ENCODE measurements at places on chromosomes 7 and 10. TPM values are rescaled to one million over a fixed set of nuclear protein-coding genes. Genes with fewer than 3 reads are reported as not detected.

- no peaks in the 10 kb centered on the region for H3K36me3 ChIP-seq
- H3K27me3 ChIP-seq: peaks cover 13% of the 10 kb centered on the region
Measured at GRCh38 chr10:17403161-17403560, 51.2 kb downstream of the ST8SIA6 start.

DNA sequence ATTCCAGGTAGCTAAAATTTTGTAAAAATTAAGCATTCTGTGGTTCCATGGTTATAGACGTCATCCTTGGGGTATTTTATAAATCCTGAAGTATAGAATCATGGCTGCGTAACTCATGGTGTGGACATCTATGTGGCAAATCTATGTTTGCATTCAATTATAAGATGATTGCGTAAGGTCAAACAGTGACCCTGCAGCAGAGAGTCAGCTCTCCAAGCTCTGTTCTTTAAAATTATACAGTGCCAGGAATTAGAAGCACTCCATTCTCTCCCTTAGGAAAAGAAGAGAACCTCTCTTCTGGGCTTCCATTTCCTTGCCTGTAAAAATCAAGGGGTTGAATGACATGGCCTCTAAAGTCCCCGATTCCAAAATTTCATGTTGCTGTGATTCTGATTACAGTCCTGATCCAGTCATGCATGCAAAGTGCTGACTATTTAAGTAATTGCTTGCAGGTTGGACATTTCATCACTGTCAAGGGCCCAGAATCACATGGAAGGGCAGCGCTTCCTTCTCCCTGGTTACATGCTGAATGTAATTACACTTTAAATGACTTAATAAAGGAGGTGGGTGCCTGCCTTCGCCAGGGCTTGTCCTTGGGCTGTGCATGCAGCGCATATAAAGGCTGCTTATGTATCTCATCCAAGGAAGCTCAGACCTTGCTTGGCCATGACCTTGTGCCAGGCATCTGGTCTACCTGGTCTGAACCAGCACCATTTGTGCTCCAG lies 550.7 kb downstream of the TYW1 start:
- no peak for DNase-seq
- no peak overlapping the region for H3K27ac ChIP-seq
- H3K36me3 ChIP-seq: no peaks in the 10 kb centered on the region
- no peak overlapping the region for H3K4me3 ChIP-seq
- H3K4me1 ChIP-seq: no peaks in the 10 kb centered on the region

DNA sequence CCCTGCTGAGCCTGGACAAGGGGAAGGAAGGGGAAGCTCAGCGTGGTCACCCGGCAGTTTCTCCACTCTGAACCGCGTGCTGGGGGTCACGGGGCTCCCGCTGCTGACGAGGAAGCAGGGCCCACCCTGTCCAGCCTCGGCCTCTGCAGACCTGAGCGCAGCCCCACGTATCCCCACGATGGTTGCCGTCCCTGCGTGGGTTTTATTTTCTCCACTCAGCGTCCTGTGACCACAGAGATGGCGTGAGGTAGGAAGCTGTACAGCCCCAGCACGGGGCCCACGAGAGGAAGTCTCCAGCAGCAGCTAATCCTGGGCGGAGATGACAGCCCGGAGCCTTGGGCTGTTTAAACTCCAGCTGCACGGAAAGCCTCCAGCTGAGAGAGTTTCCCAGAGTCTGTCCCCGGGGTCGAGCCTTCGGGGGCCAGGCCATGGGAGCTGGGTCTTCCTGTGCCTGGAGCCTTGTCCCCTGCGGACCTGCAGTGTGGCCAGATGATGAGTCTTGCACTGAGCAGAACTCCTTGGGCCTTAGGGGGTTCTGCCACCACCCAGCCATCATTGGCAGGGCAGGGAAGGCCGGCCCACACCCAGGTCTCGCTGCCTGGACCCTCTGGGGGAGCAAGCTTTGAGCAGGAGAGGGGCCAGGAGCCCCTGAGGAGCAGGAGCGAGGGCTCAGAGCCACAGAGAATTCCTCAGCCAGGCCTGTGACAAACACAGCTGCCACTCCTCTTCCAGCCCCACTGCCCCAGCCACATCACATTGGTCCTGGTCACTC lies 72.8 kb upstream of the FAM20C start:
- H3K27me3 ChIP-seq: peaks cover 2% of the 10 kb centered on the region
- H3K4me1 ChIP-seq: peaks cover 5% of the 10 kb centered on the region
- no peaks in the 10 kb centered on the region for H3K36me3 ChIP-seq
- H3K4me3 ChIP-seq: no peak overlapping the region

- no peak for DNase-seq
- H3K27ac ChIP-seq: no peak overlapping the region
- no peaks in the 10 kb centered on the region for H3K27me3 ChIP-seq
- H3K36me3 ChIP-seq: peaks cover 2% of the 10 kb centered on the region
Measured at GRCh38 chr7:1004018-1004852, 21.3 kb downstream of the CYP2W1 start.

DNA sequence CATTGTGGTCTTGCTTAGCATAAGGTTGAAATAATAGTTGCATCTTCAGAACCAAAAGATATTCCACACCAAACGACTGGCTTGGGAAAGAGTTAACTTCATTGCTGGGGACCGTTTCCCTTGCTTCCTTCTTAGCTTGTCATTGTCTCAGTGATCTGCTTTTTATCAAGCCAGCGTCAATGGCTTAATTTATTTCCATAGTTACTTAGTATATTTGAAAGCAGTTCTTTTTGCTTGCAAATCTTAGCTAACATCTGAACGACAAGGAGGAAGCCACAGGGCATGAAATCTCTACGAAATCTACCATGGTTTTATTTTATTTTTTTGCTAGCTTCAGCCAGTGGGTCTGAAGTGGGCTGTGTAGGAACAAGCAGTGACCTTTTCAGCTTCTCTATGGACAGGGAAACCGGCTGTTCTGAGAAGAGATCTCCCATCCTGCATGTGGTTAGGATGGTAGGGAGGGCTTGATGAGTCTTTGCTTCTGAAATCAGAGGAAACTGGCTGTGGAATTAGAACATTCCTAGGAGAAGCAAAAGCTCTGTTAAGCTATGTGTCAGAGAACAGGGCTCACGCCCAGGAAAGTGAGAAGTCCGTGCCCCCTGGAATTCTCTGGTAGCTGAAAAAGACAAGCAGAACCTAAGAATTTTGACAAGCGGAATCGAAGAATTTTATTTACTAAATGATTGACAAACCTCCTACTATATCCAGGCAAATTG lies 8.0 kb downstream of the SLC18A2 start:
- peaks cover 26% of the 10 kb centered on the region for H3K27me3 ChIP-seq
- H3K36me3 ChIP-seq: no peaks in the 10 kb centered on the region
- H3K27ac ChIP-seq: no peak overlapping the region
- peaks cover 5% of the 10 kb centered on the region for H3K4me1 ChIP-seq

GRCh38 chr7:1421020-1421790 lies 38.1 kb downstream of the MICALL2 start:
- H3K36me3 ChIP-seq: no peaks in the 10 kb centered on the region
- no peak overlapping the region for H3K4me3 ChIP-seq

- H3K27me3 ChIP-seq: no peaks in the 10 kb centered on the region
- H3K36me3 ChIP-seq: peaks cover 13% of the 10 kb centered on the region
- no peak for DNase-seq
- H3K4me1 ChIP-seq: peaks cover 26% of the 10 kb centered on the region
Measured at GRCh38 chr7:129401967-129402860, 32.0 kb upstream of the STRIP2 start.

GRCh38 chr7:27151341-27151930 lies 947 bp downstream of the HOXA3 start:
- peaks cover 17% of the 10 kb centered on the region for H3K4me1 ChIP-seq
- DNase-seq: no peak
- H3K36me3 ChIP-seq: peaks cover 4% of the 10 kb centered on the region
- no peak overlapping the region for H3K27ac ChIP-seq

DNA sequence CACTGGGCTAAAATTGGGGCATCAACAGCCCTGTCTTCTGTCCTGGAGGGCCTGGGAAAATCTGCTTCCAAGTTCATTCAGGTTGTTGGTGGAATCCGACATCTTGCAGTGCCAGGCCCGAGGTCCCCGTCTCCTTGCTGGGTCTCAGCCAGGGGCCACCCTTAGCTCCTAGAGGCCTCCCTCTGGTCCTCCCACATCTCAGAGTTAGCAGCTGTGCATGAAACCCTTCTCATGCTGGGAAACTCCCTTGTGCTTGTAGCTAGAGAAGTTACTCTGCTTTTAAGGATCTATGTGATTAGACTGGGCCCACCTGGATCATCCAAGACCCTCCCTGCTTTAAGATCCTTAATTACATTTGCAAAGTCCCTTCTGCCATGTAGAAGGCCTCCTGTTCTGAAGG lies 15.3 kb downstream of the HIP1 start:
- H3K27ac ChIP-seq: no peak overlapping the region
- DNase-seq: no peak
- H3K4me3 ChIP-seq: no peak overlapping the region
- no peaks in the 10 kb centered on the region for H3K36me3 ChIP-seq
- no peaks in the 10 kb centered on the region for H3K27me3 ChIP-seq
- H3K4me1 ChIP-seq: peaks cover 8% of the 10 kb centered on the region

- H3K27me3 ChIP-seq: peaks cover 4% of the 10 kb centered on the region
- no peak overlapping the region for H3K4me3 ChIP-seq
- no peak overlapping the region for H3K27ac ChIP-seq
Measured at GRCh38 chr10:75766106-75766505, 334.7 kb downstream of the LRMDA start.

GRCh38 chr7:52753855-52754254 lies 281.6 kb upstream of the POM121L12 start:
- H3K27ac ChIP-seq: no peak overlapping the region
- DNase-seq: no peak
- no peaks in the 10 kb centered on the region for H3K36me3 ChIP-seq
- no peak overlapping the region for H3K4me3 ChIP-seq

DNA sequence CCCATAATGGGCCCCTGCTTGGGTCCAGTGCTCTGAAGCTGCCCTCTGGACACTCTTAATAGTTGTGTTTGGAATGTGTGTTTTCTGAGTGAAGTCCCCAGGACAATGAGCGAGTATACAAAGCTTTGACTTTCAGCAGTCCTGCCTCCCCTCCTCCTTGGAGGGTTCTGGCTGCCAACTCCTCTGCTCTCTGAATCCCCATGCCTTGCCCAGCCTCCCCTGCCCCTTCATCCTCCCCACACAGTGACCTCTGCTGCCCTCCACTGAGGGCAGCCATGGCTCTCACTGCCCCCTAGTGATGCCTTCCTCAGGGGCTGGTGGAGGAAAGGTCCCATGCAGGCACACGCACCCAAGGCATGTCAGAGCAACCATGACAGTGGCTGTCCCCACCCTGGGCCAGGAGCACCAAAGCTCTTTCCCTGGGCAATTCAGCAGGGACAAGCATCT lies 40.9 kb downstream of the FRMPD2 start:
- no peak overlapping the region for H3K27ac ChIP-seq
- H3K27me3 ChIP-seq: peaks cover 1% of the 10 kb centered on the region
- no peak for DNase-seq
- peaks cover 14% of the 10 kb centered on the region for H3K4me1 ChIP-seq
- H3K4me3 ChIP-seq: no peak overlapping the region

- H3K4me1 ChIP-seq: peaks cover 3% of the 10 kb centered on the region
- no peak for DNase-seq
- no peak overlapping the region for H3K4me3 ChIP-seq
Measured at GRCh38 chr7:107276220-107276827, 107.5 kb downstream of the HBP1 start.

DNA sequence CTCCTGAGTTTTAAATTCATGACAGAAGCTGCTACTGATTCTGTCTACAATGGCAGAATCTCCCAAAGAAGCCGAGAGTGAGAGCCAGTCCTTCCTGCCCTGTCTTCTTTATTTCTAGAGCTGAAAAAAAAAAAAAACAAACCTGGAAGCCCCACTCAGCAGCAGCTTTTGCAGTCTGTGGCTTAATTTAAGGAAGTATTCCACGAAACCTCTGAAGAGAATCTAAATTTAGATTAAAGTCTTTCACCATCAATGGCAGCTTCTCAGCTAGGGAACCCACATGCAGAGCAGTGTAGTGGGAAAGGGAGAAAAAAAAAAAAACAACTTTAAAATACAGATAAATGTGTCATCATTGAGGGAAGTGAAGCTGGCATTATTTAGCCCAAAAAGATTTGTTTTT lies 23.4 kb downstream of the SMURF1 start:
- H3K4me1 ChIP-seq: peaks cover 8% of the 10 kb centered on the region
- H3K27me3 ChIP-seq: no peaks in the 10 kb centered on the region
- no peak for DNase-seq
- H3K4me3 ChIP-seq: no peak overlapping the region

DNA sequence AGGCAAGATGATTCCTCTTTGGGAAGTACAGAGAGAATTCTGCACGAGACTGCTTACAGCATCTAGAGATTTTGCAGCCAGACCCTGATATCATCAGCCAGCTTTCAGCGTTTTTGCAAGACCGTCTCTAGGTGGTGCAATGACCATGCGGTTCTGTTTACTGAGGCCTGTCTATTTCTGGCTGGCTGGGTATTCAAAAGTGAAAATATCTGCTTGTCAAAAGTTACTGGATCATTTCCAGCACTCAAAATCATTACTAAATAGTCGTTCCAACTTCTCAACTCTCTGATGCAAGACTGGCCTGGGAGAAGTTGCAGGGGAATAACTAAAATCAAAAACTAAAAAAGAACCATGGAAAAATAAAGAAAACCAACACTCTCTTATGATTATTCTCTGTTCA lies 240.1 kb downstream of the ELMO1 start:
- peaks cover 21% of the 10 kb centered on the region for H3K4me1 ChIP-seq
- H3K4me3 ChIP-seq: no peak overlapping the region
- DNase-seq: peak; percentile 19
- peaks cover 85% of the 10 kb centered on the region for H3K36me3 ChIP-seq
- H3K27ac ChIP-seq: peak overlapping the region; percentile 65
- H3K27me3 ChIP-seq: no peaks in the 10 kb centered on the region

GRCh38 chr7:158245724-158246041 lies 341.9 kb downstream of the PTPRN2 start:
- H3K36me3 ChIP-seq: no peaks in the 10 kb centered on the region
- no peak overlapping the region for H3K27ac ChIP-seq
- no peak for DNase-seq
- H3K4me3 ChIP-seq: no peak overlapping the region

DNA sequence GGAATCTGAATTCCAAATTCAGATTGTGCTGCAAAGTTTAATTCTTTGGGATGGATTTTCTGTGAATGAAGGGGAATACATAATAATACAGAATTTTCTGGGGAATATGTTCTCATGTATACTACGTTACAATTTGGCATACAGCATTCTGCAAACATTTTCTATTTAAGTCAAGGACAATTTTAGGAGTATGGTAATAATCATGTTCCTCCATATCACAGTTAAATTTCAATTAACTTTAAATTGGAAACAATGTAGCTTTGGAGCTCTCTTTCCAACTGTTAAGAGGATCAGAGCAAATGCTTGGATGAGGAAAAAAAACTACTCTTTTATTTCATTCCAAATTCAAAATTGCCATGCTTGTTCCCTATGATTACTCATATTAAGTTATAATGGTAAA lies 217.5 kb downstream of the JAZF1 start:
- no peaks in the 10 kb centered on the region for H3K4me1 ChIP-seq
- peaks cover 36% of the 10 kb centered on the region for H3K27me3 ChIP-seq
- H3K36me3 ChIP-seq: no peaks in the 10 kb centered on the region
- no peak overlapping the region for H3K27ac ChIP-seq

C10orf53 gene
- total RNA-seq: 0.16 TPM

ACHE gene
- 0.21 TPM for total RNA-seq

ACTA2 gene
- total RNA-seq: 11.3 TPM

TEX47 gene
- not detected for total RNA-seq

ERVW-1 gene
- not detected for total RNA-seq

ACSM6 gene
- total RNA-seq: not detected

MLLT10 gene
- total RNA-seq: 47.4 TPM
